NCI-H2107 (cell line): ENCODE measurements at places on chromosomes 2 and 18.

DNA sequence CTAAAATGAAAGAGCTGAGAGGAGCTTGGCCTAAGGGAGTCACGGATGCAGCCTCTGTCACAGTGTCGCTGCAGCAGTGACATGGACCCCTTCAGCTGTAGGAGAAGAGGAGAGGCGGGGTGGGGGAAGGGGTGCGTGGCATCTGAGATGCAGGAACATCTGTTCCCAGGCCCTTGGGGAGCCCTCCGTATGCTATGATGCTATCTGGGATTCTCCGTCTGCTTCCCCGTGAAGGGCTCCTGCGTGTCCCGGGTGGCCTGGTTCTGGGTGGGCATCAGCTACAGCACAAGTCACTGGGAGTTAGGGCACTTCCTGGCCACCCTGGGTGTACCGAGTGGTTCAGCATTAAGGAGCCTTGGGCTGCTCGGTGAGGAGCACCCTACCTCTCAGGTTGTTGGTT, 35.6 kb upstream of the B3GNT7 start:
- no peak for DNase-seq

DNA sequence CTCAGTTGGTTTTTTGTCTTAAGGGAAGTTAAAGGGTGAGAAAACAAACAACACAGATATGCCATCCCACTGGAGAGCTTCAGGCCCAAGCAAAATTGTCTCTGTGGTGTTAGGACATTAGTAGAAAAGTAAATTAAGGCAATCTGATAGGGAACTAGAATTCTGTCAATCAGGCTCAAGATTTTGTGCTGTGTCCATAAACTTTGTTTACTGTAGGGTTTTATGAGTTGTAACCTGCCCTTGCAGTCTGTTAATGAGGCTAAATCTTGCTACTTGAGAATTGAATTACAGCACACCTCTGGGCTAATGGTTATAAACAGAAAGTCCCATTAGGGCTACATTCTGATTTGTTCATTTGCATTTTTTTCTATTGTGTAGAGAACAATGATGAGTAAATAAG, 78.0 kb upstream of the OTX1 start:
- DNase-seq: no peak

GRCh38 chr2:42141687-42142546, 27.2 kb upstream of the EML4 start:
- peak; percentile 56 for DNase-seq

DNA sequence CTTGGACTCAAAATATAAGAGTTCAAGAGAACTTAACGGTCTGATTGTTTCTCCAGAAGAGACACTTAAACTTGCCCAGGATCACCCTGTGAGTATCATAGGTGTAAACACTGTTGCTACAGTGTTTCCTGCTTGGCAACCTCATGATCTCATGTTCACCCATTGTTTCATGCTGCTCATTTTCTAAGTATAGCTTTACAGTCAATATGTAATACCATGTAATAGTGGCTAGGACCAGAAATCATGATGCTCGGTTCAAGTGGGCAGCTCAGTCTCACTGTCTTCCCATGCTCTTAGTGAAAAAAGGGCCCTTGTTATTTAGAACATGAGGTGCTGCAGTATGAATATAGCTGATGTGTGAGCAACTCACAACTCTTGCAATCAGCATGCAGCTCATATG, 157.5 kb downstream of the CERS6 start:
- DNase-seq: no peak

GRCh38 chr2:233280114-233280693, 27.4 kb upstream of the SAG start:
- DNase-seq: no peak

GRCh38 chr2:75041731-75042600, 83.5 kb downstream of the POLE4 start:
- no peak for DNase-seq

- DNase-seq: no peak
Measured at GRCh38 chr2:20638014-20638413, 12.9 kb downstream of the HS1BP3 start.

- DNase-seq: no peak
Measured at GRCh38 chr2:211203986-211204385, 647.6 kb downstream of the CPS1 start.

- no peak for DNase-seq
Measured at GRCh38 chr2:56542213-56542612, 358.4 kb downstream of the CCDC85A start.

- DNase-seq: no peak
Measured at GRCh38 chr2:225534697-225535096, 135.2 kb downstream of the NYAP2 start.
